ENCODE measurements at places on chromosomes 3 and 15.

DNA sequence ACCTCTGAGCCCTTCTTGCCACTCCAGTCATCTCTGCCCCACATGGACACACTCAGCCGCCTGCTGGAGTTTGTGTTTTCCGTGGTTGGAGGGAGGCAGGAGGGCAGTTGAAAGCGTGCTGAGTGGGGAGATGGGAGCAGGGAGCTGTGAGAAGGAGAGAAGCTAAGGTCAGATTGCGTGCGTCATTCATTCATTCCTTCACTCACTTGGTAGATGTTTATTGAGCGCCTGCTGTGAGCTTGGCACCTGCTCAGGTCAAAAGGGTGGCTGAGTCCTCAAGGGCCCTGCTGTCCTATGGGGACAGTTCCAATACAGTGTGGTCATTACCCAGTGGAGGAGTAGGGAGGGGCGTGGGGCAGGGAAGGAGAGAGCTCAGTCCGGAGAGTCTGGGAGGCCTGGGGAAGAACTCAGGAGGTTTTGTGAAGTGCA lies 23.5 kb downstream of the LIMD1 start:
- DNase-seq, result no peak

DNA sequence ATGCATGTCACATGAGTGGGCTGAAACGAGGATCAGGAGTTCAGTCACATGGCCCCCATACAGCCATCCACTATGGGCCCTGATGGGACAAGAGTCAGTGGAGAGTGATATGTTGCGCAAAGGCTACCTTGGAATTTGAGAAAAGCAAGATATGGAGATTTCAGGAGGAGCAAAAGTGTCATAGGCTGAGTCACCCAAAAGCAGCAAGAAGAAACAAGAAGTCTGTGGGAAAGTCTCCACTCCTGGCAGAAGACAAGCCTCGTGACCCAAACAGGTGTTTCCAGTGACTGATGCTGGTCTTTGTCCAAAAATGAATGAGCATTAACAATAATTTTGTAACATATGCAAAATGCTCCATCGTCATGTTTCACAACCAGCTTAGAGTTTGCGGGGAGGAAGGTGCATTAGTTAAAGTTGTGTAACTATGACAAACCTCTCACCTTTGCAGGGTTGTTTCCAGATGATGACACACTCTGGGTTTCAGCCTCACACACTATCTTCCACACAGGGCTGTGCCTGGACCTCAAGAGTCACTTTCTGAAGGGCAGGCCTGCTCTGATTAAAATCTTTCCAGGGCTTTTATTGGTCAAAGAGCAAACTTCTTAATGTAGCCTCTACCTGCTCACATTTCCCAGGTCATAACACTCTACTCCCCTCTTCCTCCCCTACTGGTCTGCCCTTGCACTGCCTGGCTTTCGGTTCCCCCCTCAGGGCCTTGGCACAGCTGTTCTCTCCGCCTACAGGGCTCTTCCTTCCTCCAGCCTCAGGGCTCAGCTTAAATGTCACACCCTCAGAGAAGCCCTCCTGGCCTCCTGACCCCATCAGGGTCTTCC lies 3.9 kb upstream of the DNASE1L3 start:
- no peak for DNase-seq

DNA sequence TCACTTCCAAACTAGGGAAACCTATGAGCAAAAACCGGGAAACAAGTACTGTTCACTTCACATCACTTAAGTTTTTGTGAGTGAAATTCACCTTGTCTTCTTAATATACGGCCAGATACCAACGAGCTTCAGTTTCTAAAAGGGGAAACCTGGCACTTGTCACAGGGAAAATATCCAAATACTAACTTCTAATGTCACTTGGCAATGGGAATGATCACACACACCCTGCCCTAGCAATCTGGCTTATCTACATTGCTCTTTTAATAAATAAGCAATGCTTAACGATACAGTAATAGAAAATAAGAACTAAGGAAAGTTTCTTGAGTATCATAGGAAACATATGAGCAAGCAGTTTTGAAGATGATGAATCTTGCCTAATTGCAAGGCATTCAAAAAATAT lies 34.6 kb upstream of the PLOD2 start:
- no peak for DNase-seq

GRCh38 chr3:57758686-57759085 lies 2.6 kb downstream of the SLMAP start:
- no peak for DNase-seq

- no peak for DNase-seq
Observed at GRCh38 chr3:78580681-78581080, 1187.1 kb downstream of the ROBO1 start.

GRCh38 chr15:57728436-57728835 lies 21.9 kb downstream of the POLR2M start:
- no peak for DNase-seq

GRCh38 chr3:144052275-144052674 lies 80.7 kb downstream of the DIPK2A start:
- DNase-seq, result no peak

DNA sequence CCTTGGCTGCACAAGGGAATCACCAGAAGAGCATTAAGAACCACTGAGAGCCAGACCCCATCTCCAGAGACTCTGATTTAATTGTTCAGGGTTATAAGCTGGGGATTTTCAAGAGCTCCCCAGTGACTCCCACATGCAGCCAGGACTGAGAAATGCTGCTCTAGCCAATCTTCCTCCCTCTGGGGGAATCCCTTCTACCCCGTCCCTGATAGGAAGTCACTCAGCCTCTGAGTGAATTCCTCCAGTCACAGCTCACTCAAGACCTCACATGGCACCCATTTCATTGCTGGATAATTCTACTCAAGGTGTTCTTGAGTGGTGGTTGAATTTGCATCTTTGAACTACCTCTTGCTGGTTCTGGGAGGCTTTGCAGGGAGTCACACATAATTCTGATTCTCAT lies 10.7 kb downstream of the CCR3 start:
- DNase-seq, result no peak

DNA sequence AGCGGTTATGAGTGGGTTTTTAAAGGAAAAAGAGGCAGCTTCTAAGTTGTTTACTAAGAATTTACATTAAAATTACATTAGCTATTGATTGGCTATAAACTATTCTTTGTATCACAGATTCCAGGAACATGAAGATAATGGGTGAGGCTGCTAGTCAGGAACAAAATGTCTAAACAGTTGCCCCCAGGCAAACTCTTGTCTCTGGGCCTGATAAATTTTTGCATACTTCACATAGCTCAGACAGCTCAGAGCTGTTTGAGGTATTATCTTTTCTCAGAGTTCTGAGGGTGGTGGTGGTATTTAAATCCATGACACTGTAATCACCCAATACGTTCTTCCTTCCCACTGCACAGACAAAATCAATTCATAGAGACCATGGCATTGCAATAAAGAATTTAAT lies 2.1 kb upstream of the HACD2 start:
- no peak for DNase-seq

DNA sequence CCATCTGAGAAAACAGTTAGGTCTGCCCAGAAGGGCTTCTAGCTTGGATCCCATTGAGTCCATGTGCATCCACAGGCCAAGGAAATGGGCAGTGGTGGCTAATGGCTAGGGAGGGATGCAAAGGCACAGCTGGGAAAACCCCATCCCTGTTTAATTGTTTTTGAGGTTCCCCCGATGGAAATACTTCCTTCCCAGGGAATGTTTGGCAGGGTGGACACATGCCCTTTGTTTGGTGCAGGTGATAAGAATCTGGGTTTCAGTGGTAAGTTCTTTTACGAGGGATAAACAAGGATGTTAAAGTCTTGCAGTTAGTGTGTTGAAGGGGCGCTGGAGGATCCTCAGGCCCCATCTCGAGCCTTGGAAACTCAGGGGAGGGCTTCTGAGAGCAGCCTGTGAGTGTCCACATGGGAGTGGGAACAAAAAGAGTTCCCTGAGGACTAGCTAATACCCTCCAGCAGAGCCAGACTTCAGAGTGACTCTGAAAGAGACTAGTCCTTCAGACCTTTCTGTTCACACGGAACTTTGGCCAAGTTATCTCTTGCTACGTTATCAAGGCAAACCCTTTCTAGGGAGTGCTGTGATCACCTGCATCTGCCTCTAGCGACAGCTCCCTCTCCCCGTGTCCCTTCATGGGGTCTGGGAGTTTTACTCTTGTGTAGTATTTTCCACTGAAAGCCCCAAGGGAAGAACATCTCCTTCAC lies 17.4 kb downstream of the PTPRG start:
- DNase-seq, result no peak
